Transverse colon (tissue), 4 donors: ENCODE measurements at places on chromosomes 2 and 18.

GRCh38 chr2:37418956-37419355 is 74.5 kb downstream of the QPCT start:
- DNase-seq = no peak

DNA sequence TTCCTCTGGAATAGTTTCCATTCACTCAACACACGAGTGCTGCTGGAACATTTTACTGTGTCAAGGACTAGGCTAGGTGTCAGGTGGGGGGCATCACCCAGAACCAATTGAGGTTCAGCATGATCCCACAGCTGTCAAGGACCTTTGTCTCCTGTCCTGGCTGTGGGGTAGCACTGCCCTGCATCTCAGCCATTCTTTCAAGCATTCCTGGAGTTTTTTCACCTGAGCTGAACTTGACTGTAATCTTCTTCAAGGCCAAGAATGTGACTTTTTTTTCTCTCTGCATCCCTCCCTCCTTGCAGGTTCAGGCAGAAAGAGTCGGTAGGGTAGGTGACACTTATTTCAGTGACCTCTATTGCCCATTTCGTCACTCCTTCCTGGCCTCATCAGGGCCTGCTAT is 3.5 kb downstream of the MAPK4 start:
- DNase-seq = no peak

DNA sequence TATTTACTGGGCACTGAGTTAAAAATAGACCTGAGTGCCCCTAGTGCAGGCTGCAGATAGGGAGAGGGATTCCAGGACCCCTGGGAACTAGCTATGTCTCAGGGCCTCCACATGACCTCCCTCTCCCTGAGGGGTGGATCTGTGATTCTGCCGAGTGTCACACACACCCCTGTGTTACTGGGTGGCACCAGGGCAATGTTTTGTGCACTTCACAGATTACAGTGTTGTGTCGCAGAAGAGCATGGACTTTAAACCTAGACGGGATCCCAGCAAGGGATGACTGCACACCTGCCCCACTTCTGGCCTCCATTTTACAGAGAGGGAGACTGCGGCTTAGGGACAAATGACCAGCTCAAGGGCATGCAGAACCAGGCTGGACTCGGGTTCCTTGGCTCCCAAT is 65.6 kb downstream of the ZFP36L2 start:
- DNase-seq = peak; percentile 80

DNA sequence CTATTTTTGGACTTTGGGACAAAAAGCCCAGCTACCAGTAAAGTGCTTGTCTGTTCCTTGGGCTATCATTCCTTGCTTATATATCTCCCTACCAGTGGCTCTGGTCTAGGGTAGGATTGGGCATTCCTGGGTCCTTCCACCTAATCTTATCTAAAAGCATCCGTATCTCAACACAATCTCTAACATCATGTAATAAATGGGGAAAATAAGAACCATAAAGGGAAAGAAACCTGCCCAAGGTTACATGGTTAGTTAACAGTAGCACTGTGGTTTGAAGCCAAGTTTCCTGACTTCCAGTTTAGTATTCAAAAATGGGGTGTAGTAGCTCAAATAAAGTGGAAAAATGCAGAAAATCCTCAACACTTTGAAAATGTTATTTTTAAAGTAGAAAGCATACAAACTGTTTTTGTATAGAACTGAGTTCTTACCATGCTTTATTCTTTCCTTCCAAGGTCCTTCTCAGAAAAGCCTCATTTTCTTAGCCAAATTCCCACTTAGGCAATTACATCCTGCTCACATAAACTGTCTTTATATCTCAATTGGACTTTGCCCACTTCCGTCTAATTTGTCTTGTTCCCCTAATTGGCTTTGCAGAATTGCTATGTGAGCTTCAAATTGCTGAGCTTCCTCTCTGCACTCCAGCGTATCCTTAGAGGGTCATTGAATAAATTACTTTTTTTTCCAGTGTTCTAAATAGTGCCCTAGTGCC is 273.1 kb upstream of the UBE2E3 start:
- DNase-seq = no peak

DNA sequence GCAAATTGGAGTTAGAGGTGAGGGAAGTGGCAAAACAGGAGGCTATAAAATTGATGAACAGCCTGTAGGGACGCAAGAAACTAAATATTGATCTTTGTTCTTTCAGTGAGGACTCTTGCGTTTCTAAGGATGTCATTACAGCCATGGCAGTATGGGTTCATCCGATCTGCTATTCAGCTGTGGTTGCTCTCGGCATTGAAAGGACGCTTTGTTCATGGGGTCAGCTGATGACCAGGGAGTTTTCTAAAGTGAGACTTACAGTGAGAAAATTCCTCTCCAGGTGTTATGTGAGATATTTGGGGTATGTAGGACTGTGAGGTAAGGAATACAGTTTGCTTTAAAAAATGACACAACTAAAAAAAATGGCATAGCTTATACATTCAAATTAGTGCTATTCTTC is 52.7 kb upstream of the PELI1 start:
- no peak for DNase-seq

GRCh38 chr2:237199082-237199481 is 113.4 kb downstream of the COPS8 start:
- DNase-seq = no peak

DNA sequence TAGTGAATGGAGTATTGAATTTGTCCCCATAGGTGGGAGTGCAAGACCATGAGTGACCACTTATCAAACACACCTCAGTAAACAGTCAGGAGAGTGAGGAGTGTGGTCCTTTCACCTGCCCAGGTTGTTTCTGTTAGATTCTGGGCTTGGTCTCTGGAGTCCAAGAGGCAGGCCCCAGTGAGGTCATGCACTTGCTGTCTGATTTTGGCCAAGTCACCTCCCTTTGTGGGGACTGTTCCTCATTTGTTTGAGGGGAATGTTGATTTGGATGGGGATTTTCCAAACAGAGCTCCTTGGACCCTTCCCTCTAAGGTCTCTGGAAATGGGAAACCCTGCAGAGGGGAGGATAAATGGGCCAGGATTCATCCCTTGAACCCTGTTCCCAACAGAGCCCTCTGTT is 7.3 kb downstream of the IL1RN start:
- DNase-seq = no peak

GRCh38 chr2:70087702-70088597 is 673 bp downstream of the PCBP1 start:
- peak; percentile 62 for DNase-seq

GRCh38 chr2:196594158-196594557 is 45.4 kb upstream of the CCDC150 start:
- DNase-seq = no peak

GRCh38 chr2:65146078-65146477 is 16.2 kb upstream of the RAB1A start:
- DNase-seq = no peak

- no peak for DNase-seq
These were observed 105.7 kb downstream of the MSH2 start for GRCh38 chr2:47508641-47509040.

DNA sequence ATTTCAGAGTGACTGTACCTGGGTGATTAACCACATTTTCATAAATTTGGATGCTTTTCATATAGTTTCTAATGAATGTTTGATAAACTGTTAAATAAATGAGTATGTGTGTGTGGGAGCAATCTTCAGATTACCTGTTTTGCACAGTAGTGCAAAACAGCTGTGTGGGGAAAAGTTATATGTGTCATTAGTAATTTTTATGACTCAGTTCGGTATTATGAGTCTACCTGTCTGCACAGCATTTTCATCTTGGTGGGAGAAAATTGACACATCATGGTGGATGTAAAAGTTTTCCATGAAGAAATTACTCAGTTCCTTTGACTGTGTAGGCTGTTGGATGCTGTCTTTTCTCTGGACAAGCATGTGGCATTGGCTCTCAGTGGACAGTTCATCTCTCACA is 43.8 kb downstream of the LTBP1 start:
- no peak for DNase-seq

GRCh38 chr2:72933207-72933606 is 15.9 kb downstream of the EMX1 start:
- DNase-seq = no peak

GRCh38 chr18:10526561-10526949 is 728 bp downstream of the NAPG start:
- no peak for DNase-seq

DNA sequence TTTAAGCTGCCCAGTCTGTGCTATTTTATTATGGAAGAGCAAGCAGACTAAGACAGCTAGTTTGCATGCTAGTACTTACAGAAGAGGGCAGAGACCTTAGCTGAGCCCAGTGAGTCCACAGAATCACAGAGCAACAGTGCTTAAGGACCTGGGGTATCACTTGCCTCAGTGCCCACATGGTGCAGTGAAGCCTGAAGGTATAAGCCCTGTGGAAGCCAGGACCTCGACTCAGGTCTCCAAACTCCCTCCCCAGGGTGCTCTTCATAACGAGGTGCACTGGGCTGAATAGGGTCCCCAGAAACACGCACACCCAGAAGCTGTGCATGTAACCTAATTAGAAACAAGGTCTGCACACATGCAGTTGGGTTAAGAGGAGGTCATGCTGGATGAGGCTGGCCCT is 718.1 kb downstream of the GALR1 start:
- no peak for DNase-seq

DNA sequence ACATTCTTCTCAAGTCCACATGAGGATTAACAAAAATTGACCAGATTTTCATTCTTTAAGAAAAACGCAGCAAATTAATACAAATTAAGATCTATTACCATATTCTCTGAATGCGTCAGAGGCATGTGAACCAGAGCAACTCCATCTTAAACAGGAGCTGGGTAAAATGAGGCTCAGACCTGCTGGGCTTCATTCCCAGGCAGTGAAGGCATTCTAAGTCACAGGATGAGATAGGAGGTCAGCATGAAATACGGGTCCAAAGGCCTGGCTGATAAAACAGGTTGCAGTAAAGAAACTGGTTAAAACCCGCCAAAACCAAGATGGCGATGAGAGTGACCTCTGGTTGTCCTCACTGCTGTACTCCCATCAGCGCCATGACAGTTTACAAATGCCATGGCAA is 217.6 kb downstream of the RDH14 start:
- no peak for DNase-seq

DNA sequence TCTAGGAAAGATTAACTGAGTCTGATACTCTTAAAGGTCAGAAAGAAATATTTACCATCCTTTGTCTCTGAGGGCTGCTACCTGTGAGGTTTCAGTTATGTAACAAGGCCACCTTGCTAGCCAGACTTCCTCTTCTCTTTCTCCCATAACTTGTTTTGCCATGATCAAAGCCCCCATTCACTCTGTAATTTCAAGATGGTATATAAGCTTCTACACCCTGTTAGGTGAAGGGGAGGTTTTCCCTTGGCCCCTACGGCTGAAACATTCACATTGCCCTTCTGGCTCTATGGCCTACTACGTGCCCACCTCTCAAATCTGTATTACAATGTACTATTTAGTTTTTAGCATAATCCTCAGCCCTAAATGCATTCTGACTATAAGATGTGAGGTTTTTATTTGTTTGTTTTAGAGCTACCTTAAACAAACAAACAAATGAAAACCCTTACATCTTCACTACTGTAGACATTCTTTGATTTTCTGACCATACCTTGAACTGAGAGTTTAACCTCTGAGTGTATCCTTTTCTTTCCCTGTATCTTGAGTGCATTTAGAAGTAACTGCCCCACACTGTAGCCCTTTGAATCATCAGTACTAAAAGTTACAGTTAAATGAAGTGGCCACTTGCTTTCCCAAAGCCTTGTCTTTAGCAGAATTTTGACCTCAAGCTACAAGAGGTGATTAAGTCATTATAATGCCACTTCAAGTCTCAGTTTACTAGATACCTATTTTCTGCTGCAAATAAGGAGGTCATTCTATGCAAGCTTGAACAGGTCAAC is 332.2 kb downstream of the SOCS6 start:
- DNase-seq = no peak
